ENCODE measurements at places on chromosomes 5 and 9.

DNA sequence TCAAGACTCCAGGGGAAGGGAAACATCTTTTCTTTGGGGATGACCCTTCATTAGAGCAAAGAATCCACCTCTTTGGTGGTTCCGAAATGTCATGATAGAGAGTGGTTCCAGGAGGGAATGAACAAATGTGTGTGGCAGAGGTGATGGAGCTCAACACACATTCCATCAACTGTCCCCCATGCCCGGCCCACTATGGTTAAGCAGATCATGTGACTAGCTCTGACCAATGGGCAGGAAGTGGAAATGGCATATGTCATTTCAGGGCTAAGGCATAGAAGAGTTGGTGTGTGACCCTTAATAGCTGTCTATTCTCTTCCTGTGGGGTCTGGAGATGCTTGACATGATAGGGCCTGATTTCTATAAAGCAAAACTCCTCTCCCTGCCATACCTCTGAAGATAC lies 194.6 kb downstream of the GAS1 start:
- DNase-seq = no peak

DNA sequence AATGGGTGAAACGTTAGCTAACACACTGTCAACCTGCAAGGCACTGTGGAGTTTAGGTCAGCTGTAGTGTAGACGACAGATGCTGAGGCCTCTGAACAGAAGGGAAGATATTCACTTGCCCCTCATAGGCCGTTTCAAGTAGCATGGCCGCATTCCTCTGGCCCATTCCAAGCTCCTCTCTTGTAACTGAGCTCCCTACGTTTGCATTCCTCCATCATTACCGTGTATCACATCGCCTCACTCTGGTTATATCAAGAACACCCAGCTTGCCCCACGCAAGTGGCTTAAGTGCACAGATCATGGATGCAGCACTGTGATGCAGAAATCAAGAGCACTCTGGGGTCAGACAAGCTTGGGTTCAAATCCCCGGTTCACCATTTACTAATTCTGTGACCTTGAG lies 43.3 kb downstream of the PRELID2 start:
- DNase-seq = no peak

DNA sequence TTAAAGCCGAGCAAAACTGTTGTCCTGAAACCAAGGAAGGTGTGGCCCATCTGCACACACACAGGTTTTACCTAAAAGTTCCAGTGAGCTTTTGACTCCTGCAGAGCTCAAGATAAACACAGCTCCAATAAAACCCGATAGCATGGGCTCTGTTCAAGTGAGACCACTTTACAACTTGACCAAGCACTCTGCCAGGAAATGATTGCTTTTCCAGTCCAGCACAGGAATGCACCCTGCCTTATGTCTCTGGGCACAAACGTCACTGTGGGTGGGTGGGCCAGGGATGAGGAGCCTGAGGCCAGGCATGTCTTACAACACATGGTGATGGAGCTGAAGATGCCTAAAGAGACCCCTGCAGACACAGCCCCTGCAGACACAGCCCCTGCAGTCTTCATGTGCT lies 115.3 kb downstream of the ROR2 start:
- no peak for DNase-seq

GRCh38 chr5:130110328-130110727 lies 206.1 kb downstream of the CHSY3 start:
- DNase-seq = no peak

DNA sequence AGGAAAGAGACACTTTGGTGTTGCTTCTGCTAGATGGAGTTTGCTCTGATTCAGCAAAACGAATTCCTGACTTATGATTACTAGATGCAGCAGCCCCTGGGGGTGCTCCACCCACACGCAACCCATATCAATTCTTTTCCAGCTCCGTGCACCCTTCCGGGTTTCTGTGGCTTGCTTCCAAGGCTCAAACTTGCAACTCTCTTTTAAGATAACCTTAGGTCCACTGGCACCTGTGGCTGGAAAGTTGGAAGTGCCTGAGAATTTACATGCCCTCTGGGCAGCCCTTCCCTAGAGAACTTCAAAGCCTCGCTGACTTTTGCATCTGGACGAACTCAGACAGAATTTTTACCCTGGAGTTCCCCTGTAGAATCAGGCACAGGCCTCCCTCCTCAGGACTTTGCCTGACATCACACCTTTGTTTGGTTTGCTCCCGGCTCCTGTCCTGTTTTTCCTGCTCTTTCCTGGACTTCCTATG lies 224.9 kb downstream of the SNX18 start:
- no peak for DNase-seq

GRCh38 chr9:13095056-13095455 lies 184.4 kb downstream of the MPDZ start:
- no peak for DNase-seq

- DNase-seq = no peak
Observed at GRCh38 chr5:157175071-157175612, 5.5 kb upstream of the ITK start.

DNA sequence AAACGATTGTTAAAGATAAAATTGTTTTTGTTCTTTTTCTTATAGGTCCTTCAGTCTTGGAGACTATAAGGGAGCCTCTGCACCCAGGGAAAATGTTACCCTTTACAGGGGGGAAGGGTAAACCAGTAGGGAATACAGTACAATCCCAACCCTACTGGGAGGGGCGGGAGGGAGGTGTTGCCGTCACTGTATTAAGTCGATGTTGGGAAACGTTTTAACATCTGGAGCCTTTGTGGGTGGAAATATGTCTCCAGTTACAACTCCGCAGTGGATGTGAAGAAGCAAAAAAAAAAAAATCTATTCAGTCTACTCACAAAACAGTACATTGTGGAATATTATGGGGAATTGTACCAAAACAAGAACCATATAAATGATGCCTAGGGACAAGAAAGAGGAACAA lies 47.2 kb upstream of the FCHO2 start:
- DNase-seq = no peak

DNA sequence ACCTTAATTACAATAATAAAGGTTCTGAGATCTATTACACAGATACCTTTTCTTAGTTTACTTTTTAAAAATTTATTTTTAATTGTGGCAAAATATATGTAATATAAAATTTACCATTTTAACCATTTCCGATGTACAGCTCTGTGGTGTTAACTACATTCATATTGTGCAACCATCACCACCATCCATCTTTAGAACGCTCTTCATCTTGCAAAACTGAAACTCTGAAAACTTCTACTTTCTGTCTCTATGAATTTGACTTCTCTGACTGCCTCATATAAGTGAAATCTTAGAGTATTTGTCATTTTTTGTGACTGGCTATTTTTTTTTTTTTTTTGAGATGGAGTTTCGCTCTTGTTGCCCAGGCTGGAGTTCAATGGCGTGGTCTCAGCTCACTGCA lies 26.8 kb downstream of the WWC1 start:
- no peak for DNase-seq

- DNase-seq = no peak
Observed at GRCh38 chr5:125823572-125823971, 599.6 kb upstream of the GRAMD2B start.

- peak; percentile 72 for DNase-seq
Observed at GRCh38 chr5:53994148-53994547, 316.2 kb downstream of the ARL15 start.

GRCh38 chr5:92402956-92403702 lies 1020.0 kb upstream of the ARRDC3 start:
- DNase-seq = no peak

DNA sequence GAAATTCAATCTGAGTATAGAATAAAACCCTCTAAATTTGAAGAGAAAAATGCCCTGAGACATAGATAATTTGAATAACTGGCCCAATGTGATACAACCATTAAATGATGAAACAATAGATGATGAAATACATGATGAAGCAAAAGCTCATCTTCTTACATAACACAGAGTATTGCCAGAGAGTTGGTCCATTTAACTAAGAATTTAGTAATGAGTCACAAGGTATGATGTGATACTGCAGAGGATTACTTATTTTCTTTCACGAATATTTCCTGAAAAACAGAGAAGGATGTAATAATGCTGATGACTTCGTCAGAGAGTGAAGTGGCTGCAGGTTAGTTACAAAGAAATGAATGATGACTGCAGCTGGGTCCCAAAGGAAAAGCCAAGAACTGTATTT lies 379.3 kb downstream of the CDH12 start:
- DNase-seq = peak; percentile 15

DNA sequence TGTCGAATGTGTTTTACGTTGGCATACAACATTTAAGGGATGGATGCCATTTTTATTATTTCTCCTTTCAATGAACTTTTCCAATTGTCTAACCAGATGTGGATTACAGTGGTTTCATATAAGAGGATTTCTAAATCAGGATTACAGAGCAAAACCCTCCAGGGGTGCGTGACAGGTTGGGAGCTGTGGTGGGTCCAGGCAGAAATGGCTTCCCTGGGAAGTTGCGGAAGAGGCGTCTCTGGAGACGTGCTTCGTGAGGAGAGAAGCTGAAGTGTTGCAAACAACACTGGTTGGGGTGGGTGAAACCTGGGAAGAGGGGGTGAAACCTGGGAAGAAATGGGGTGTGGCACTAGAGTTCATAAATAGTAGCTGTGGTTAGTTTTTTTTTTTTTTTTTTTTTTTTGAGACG lies 4.5 kb upstream of the RPL26L1 start:
- no peak for DNase-seq

DNA sequence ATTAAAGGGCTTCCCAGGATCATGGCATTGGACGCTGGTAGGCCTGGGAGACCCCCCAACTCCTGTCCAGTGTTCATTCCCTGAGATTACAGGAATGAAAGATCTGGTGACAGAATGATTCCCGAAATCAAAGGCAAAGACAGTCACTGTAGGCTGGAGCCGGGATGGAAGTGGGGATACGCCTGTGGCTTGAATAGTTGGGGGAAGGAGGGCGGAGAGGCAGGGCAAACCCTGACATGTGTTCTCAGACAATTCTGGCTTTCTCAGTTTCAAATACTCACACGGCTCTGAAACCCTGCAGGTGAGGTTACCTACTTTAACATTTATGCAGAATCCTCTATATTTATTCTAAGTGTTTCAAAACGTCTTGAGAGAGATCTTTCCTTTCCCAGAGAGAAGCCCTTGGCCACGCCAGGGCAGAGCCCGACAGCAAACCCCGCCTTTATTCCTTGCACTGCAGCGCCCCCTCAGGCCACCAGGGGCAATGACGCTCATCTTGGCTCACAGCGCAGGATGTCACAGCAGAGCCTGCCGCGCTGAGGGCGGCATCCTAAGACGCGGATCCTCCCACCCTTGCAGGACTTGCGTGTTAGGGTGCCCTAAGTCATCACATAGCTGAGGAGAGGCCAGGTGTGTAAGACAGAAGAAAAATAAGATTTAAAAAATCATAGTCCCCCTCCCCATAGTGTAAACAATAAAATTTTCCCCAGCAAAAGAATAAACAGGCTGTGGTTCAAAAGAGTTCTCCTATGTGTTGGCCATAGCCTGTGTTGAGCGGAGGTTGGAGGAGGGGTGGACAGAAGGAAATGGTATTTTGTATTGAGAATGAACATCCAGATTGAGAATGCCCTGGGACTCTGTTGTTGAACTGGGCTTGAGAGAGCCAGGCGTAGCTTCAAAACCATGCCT lies 284.5 kb downstream of the NTRK2 start:
- peak; percentile 54 for DNase-seq

DNA sequence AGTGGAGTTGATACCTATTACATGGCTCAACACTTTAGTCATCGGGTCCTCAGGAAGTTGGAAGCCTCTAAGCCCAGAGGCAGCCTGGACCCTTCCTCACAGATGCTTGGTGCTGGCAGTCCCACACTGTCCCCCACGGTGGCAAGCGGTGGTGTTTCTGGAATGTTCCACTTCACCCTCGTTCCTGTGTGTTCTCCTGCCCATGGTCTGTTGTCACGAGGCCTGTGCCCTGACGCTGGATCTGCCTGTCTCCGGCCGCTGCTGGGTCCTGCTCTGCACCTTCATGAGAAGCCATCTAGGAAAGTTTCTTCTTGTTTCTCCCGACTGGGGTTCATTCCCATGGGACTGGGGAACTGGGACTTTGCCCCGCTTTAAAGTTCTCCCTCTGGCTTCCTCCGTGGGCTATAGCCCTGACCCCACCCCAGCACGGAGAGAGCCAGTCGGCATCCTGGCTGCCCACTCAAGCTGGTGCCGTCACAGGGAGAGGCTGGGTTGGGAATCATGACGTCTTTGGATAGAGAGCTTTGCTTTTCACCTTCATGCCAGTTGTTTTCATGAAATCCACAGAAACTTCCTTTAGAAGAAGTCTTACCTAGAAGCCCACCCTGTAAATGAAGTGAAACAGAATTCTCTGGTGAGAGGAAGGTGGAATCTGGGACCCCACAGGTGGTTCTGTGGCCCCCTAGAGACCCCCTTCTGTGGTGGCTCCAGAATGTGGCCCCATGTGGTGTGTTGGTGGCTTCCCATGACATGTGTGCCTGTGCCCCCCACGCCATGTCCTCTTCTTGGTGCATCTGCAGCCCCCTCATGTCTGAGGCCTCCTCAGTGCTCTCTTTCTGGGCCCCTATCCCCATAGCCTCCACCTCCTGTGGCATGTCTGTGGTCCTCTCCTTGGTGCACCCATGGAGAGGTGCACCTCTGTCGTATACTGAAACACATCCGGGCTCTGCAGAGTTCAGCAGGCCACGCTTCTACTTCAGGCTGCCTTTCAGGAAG lies 43.8 kb downstream of the TRIP13 start:
- no peak for DNase-seq

- DNase-seq = no peak
Observed at GRCh38 chr5:152723482-152723881, 318.4 kb upstream of the NMUR2 start.

DNA sequence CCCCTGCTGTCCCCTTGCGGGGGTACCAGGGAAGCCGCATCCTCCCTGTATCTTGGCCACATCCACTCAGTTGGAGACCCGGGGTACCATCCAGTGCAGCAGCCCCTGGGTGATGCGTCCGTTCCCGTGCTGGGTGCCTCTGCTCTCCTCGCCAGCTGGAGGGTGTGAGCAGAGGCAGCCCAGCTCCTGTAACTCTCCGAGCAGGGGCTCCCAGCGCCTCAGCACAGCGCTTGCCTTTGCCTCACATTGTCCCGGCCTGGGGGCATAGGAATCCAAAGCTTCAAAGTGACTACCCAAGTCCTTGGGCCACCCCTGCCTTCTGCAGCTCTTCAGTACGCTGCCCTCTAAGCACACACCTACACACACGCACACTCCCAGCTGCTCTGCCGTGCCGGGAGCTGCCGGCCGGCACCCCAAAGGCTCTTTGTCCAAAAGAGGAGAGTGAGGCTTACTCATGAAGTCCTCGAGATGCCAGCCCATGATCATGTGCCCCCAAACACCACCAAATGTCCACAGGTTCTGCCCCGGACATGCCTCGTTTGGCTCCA lies 733 bp downstream of the ANGPTL2 start:
- DNase-seq = no peak

DNA sequence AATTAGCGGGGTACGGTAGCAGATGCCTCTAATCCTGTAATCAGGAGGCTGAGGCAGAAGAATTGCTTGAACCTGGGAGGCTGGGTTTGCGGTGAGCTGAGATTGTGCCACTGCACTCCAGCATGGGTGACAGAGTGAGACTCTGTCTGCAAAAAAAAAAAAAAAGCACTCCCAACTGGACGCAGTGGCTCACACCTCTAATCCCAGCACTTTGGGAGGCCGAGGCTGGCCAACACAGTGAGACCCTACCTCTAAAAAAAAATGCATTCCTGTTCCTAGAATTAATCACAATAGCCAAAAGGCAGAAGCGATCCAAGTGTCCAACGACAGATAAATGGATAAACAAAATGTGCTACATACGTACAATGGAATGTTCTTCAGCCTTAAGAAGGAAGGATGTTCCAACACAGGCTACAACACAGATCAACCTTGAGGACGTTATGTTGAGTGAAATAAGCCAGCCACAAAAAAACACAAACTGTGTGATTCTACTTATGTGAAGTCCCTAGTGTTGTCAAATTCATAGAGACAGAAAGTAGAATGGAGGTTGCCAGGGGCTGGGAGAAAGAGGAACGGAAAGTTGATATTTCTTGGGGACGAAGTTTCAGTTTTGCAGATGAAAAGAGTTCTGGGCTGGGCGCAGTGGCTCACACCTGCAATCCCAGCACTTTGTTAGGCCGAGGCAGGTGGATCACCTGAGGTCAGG lies 13.8 kb downstream of the FAM78A start:
- peak; percentile 20 for DNase-seq
